Activated naive CD4-positive, alpha-beta T cell treated with anti-CD3 and anti-CD28 coated beads, Interleukin-2, amount 50 U/mL, for 16 hours (primary cell): ENCODE measurements at places on chromosomes 4 and X.

DNA sequence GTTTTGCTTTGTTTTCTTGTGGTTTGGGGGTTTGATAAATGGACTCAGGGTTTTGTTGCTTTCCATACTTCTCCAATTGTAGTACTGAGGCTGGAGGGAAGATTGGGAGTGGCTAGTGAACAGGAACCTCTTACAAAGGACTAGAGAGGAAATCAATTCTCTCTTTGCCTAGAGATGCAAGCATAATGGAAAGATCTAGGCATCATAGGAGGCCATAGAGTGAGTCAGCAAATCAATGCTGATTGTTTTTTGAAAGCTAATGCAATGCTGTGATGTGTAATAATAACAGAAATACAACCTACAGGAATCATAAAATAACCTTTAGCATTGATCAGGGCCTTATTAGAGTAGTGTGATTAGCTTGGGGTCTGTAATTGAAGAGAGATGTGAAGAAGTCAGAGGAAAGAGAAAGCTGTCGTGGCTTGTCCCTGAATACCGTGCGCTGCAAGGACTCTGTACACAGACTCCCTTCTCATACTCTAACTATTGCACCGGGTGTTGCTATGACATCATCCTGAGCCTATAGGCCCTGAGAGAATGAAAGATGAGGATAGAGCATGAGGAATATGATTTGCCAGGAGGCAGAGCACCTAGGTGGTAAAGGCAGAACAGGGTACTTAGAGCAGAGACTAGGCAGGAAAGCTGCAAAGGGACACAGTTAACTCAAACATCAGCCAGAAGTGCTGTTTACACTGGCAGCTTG is 29.3 kb upstream of the GPR101 start:
- no peak for DNase-seq

DNA sequence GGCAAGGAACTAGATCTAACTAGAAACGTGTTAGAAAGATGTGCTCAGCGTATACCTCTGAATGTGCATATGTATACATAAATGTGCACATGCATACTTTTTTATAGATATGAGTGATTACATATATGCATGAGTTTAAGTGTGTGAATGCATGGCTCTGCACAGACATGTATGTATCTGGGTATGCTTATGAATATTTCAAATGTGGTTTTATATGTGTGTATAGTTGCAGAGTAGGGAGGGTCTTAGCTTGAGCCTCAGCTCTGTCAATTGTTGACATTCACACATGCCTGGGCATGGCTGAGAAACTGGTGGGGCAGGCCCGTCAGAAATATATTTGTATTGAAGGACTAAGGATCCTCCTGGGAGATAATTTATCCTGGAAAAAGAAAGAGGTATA is 31.1 kb downstream of the RAP2C start:
- DNase-seq = no peak

DNA sequence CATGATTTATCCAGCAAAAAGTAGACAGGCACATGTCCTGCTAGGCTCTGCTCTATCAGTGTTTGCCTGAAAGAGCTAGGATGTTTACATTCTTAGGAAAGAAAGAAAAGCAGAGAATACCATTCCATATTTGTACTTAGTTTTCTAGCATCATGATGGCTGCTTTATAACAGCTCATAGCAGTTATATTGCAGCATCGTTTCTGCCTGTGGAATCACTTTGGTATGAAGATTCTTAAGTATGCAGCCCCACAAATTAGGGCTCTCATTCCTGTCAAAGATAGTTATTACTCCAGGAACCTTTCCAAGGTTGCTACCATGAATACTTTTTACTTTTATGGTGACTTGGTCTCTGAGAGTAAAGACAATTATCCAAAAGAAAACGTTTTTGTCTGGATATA is 119.0 kb upstream of the MYOZ2 start:
- DNase-seq = no peak

GRCh38 chrX:109889289-109890006 is 113.5 kb upstream of the TMEM164 start:
- DNase-seq = no peak

DNA sequence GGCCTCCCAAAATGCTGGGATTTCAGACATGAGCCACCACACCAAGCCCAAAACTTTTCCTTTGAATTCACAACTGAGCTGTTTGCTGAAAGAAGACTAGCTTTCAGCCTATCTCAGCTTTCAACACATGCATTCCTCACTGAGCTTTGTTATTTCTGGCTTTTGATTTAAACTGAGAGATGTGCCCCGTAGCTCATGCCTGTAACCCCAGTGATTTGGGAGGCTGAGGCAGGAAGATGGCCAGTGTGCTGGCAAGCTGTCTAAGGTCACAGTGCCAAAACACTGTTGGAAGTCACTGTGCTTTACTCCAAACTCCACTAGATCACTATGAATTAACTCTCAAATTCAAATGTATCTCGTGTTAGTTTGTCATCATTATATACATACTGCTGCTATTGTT is 779.5 kb downstream of the TRIML1 start:
- DNase-seq = no peak

GRCh38 chr4:15852524-15852923 is 74.4 kb downstream of the CD38 start:
- no peak for DNase-seq

GRCh38 chr4:71830497-71831190 is 46.8 kb upstream of the GC start:
- DNase-seq = no peak

DNA sequence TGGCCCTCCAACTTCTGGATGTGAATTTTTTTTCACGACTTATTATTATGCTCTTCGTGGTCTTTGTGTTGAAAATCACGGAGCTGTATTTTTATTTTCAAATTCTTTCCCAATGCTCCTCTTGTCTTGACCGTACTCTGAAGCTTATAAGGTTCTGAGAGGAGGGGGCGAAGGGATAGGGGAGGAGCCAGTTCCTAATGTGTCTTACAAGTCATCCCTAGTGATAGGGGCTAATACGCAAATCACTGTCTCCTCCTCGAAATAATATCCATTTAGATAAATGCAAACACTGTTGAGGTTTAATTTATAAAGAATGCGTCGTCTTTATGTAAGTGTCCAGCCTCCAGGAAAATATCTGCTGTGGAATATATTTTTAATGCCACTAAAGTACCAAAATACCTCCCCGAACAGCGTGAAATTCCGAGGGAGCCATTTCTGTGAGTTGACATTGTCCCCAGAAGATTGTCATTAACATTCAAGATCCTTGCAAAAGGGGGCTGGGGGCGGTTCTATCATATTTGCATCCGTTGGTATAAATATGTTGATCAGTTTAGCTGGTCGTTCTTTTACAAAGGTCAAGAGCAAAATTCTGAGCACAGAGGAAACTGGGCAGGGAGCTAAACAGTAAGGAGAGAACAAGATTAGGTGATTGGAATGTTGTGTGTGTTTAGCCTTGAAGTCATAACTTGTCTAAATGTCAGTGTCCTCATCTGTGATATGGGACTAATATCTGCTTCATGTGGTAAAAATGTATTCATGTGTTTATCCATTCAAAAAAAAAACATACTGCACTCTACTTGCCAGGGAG is 3.7 kb upstream of the FAT1 start:
- no peak for DNase-seq

GRCh38 chrX:5648941-5649568 is 579.6 kb downstream of the NLGN4X start:
- DNase-seq = no peak

GRCh38 chr4:139815778-139816601 is 150.4 kb downstream of the MGST2 start:
- DNase-seq = no peak

GRCh38 chr4:160372390-160372789 is 1269.5 kb downstream of the RAPGEF2 start:
- no peak for DNase-seq

DNA sequence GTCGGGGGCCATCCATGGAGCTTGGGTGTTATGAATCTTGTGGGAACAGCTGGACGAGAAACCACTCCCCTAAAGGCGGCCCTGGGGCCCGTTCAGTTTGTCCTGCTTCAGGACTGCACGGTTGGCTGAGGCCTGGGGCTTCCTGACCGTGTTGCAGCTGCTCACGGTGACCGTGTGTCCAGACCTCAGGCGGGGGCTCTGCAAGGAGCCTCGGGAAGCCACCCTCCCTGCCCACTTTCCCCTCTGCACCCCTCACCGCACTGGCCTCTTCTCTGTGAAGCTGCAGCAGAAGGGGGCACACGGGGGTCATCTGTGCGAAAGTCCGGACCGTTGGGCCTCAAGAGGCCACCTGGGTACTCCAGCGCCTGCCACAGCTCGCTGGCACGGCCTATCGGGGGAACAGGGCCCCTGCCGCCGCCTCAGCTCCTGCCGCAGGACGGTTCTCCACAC is 29.4 kb downstream of the UVSSA start:
- DNase-seq = no peak

DNA sequence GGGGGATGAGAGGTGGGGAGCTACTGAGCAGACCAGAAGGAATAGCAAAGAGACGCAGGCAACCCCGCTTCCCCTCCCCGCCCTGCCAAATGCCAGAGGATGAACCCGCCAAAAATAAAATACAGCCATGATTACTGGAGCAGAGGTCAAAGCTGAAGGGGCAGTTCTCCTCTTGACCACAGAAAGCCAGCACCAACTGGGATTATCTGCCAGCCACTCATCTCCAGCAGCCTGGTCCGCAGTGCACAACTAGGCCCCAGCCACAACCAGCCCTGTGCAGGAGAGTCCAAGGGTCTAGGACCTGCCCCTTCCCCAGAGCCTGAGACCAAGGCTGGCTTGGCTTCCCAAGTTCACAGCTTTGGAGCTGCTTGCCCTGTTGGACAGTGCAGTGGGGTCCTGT is 67.4 kb upstream of the BCOR start:
- no peak for DNase-seq

DNA sequence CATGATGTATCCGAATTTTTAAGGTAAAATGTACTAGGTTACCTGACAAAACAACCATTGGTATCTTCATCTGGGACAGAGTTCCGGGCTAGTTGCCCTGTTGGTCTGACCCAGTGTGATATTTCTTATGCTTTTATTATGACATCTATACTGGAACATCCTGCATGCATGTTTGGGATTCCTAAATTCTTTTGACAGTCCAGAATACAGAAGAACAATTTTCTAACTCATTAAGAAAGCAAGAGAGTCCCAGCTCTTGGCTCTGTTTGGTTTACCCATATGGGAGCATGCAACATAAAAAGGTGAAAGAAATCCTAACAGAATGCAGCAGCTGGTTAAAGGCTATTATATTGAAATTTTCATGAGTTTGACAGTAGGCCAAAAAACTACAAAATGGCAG is 247.7 kb upstream of the FTHL17 start:
- no peak for DNase-seq

- no peak for DNase-seq
Observed at GRCh38 chr4:67371615-67372014, 173.7 kb downstream of the CENPC start.

GRCh38 chr4:152886201-152886600 is 49.9 kb upstream of the FHDC1 start:
- no peak for DNase-seq

DNA sequence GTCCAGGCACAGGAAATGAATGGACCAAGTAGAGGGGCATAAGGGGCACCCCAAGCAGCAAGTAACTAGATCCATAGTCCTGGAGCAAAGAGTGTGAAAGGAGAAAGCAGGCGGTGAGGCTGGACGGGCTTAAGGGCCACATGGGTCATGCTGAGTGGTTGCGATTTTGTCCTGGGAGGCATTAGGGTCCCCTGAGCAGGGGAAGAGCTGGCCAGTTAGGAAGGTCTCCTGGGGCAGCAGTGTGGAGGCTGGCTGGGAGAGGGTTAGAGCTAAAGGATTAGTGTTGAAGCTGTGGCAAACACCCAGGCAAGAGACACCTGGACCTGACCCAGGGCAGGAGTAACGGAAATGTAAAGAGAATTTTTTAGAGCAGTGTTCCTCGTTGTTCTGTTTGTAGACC is 26.5 kb downstream of the MYOZ2 start:
- DNase-seq = no peak

DNA sequence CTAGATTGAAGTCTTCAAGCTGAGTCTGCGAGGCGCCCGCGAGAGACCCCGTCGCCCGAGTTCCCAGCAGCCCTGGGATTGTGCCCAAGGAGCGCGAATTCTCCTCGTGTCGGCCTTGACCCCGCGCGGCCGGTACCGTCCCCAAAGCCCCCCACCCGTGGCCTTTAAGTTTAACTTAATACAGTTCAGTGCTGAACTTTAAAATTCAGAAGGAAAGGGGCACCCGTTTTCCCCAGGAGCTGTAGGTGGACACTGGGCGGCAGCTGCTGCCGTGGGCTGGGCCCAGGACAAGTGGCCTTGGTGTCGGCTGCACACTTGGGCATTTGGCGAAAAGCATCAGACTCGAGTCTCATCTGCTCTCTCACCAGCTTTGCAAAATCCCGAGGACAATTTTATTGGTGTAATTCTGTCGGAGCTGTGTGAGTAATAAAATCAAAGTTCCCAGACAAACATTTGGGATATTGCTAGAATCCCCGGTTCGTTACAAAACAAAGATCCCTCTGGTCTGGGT is 634 bp downstream of the CWH43 start:
- DNase-seq = no peak

DNA sequence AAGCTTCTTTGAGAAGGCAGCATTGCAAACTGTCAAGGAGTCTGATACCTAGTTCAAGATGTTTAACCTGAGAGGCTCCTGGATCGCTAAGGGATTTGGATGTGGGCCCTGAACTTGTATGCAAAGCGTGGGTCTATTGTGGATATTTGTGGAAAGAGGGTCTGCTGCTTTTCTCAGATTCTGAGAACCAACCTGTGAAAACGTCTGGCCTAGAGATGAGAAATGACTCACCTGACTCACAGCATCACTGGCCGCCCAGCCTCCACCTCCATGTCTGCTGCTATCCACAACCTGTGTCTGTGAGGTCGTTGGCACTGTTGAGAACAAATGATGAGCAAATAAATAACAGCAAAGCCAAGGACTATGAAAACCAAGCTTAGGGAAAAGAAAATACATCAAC is 33.3 kb upstream of the PROM1 start:
- DNase-seq = no peak

DNA sequence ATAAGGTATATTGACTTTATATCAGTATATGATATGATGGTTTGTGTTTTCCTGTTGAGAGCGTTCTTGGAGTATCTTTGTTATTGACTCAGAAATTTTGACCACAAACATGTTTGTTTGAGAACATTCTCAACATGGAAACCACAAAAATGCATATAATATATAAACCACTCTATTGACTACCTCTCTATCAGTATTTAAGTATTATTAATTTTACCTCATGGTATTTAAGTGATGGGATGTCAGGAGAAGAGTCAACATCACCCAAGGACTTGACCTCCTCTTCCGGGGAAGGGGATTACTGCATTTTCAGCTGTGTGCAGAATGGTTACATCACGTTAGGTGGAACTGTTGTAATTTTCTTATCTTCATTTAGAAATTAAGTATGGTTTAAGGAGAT is 54.3 kb upstream of the PUDP start:
- DNase-seq = no peak

DNA sequence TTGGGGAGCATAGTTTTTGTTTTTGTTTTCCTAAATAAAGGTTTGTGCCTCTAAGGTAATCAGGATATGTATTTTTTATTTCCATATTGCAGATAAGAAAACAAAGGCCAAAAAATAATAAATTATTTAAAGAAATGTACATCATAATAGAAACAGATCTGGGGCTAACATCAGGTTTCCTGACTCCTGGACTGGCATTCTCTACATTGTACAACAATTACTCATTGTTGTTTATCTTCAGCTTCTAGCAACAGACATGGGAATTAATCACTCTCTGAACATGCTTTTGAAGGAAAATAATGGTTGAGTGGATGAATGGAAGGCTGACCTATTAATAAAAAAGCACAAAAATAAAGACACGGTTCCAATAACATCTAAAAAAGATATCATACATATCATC is 146.2 kb downstream of the KCNIP4 start:
- DNase-seq = no peak
